CD8-positive, alpha-beta memory T cell (primary cell): ENCODE measurements at places on chromosomes 11 and 22.

DNA sequence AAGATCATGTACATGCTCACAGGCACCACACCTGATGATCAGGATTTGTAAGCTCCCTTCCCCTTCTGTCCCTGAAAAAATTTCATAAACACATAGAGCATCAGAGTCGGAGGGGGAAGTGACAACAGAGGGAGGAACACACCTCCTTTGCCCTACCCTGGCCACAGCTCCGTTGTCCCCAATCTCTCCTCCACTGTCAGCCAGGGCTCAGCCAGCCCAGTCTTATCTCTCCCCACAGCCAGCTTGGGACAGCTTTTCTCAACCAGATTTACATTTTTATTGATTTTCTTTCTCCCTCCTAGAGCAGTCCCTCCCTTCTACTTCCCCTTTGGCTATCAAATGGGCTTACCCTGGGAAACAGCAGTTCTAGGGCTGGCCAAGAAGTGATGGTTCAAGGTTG, 32.1 kb upstream of the TPBGL start:
- no peak overlapping the region for H3K4me3 ChIP-seq
- H3K36me3 ChIP-seq: no peaks in the 10 kb centered on the region
- DNase-seq: no peak
- no peaks in the 10 kb centered on the region for H3K4me1 ChIP-seq

- H3K4me3 ChIP-seq: no peak overlapping the region
- H3K27ac ChIP-seq: no peak overlapping the region
- H3K36me3 ChIP-seq: no peaks in the 10 kb centered on the region
- no peaks in the 10 kb centered on the region for H3K27me3 ChIP-seq
- H3K4me1 ChIP-seq: no peaks in the 10 kb centered on the region
- DNase-seq: no peak
These were observed 9.1 kb downstream of the P2RY6 start for GRCh38 chr11:73281201-73281741.

GRCh38 chr22:28841111-28841510, 40.7 kb upstream of the XBP1 start:
- H3K4me3 ChIP-seq: no peak overlapping the region
- DNase-seq: no peak
- H3K36me3 ChIP-seq: no peaks in the 10 kb centered on the region
- H3K27ac ChIP-seq: no peak overlapping the region

GRCh38 chr22:39558254-39558727, 12.3 kb upstream of the CACNA1I start:
- H3K4me1 ChIP-seq: no peaks in the 10 kb centered on the region
- no peak overlapping the region for H3K4me3 ChIP-seq
- H3K27ac ChIP-seq: no peak overlapping the region
- H3K27me3 ChIP-seq: peaks cover 29% of the 10 kb centered on the region

GRCh38 chr11:73158356-73159051, 16.4 kb upstream of the FCHSD2 start:
- H3K27ac ChIP-seq: no peak overlapping the region
- H3K36me3 ChIP-seq: no peaks in the 10 kb centered on the region
- DNase-seq: no peak
- no peak overlapping the region for H3K4me3 ChIP-seq
- peaks cover 34% of the 10 kb centered on the region for H3K4me1 ChIP-seq

GRCh38 chr11:10885703-10886363, 28.0 kb upstream of the ZBED5 start:
- no peak for DNase-seq
- no peaks in the 10 kb centered on the region for H3K36me3 ChIP-seq
- H3K27me3 ChIP-seq: no peaks in the 10 kb centered on the region
- no peak overlapping the region for H3K27ac ChIP-seq
- H3K4me3 ChIP-seq: no peak overlapping the region

- DNase-seq: no peak
- no peaks in the 10 kb centered on the region for H3K4me1 ChIP-seq
- H3K27me3 ChIP-seq: no peaks in the 10 kb centered on the region
- no peak overlapping the region for H3K4me3 ChIP-seq
These were observed 10.1 kb downstream of the SLC5A4 start for GRCh38 chr22:32245042-32245441.

DNA sequence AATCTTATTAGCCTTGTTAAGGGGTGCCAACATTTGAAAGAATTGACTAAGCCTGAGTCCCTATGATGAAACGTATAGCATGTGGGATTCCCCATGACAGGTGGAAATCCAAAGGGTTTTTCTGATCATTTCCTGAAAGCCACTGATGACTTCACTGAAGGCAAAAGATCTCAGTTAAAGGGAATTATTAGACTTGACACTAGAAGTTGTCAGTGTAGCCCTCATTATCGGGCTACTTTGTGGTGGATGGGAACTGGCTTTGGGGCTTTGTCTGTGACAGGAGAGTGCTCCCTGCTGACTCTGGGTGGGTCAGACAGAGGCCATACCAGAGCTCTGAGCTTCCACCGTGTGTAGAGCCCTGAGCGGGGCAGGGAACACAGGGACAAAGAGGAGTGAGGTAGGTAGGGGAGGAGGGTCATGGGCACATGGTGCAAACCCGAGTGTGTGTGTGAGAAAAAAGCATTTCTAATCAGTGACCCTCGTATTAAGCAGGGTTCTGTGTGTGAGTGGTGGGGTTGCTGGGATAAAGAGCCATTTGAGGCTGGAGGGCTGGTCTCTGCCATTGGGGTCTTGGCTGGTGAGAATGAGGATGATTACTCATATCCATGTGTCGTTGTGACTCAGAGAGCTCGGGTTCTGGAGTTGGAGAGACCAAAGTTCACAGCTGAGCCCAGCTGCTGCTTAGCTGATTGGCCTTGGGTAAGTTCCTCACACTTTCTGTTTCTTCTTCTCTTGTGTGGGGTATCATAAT, 101.1 kb downstream of the GRIK4 start:
- H3K4me1 ChIP-seq: no peaks in the 10 kb centered on the region
- H3K36me3 ChIP-seq: no peaks in the 10 kb centered on the region
- H3K4me3 ChIP-seq: no peak overlapping the region
- H3K27ac ChIP-seq: no peak overlapping the region

GRCh38 chr11:10715571-10715970, 22.0 kb upstream of the IRAG1 start:
- H3K36me3 ChIP-seq: no peaks in the 10 kb centered on the region
- H3K4me3 ChIP-seq: no peak overlapping the region
- DNase-seq: no peak
- no peaks in the 10 kb centered on the region for H3K4me1 ChIP-seq
- no peaks in the 10 kb centered on the region for H3K27me3 ChIP-seq

DNA sequence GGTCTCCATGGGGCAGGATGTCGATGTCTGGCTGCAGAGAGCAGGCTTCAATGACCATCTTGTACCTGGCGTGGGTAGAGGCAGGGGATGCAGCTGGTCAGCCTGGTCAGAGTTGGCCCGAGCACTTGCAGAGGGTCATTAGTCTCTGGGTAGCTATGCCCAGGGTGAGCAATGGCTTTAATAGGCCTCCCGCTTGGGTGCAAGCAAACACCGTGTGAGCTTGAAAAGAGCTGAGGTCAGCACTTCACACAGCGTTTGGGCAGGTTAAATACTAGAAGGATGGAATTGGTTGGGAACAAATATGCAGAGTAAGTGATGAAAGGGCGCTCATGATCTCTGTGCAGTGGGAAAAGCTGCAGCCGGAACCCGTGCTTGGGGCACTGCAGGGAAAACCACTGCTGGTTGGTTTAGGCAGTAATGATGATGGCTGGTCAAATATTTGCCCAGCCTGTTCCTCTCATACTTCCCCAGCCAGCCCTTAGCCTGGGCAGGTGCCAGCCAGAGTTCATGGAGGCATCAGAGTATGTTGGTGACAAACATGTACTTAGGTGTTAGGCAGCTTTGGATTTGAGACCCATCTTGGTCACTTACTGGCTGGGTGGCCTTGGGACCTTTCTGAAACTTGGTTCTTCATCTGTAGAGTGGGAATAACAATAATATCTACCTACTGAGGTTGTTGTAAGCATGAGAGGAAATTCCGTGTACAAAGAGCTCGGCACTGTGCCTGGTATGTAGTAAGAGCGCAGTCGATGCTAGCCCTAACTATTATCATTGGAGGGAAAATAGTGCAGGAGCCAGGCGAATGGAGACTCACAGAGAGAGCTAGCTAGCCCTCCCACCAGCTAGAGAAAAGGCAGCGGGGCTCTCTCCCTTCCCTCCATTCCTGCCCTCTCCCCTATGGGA, 25.2 kb upstream of the KCNJ11 start:
- no peaks in the 10 kb centered on the region for H3K36me3 ChIP-seq
- no peak overlapping the region for H3K4me3 ChIP-seq
- no peaks in the 10 kb centered on the region for H3K27me3 ChIP-seq
- DNase-seq: no peak
- no peaks in the 10 kb centered on the region for H3K4me1 ChIP-seq

DNA sequence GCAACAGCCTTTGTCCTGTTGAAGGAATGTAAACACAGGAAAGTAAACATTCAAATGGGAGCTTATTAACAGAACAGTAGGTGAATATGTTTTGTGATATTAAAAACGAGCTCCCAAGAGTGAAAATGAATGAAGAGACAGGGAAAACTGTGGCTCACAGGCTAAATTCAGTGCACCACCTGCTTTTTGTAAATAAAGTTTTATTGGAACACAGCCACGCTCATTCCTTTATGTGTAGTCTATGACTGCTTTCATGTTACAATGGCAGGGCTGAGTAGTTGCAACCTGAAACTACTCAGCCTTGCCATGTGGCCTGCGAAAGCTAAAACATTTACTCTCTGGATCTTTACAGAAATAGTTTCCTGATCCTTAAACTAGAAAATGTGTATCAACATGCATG, 136.9 kb downstream of the MYO18B start:
- no peaks in the 10 kb centered on the region for H3K4me1 ChIP-seq
- H3K27ac ChIP-seq: no peak overlapping the region
- H3K36me3 ChIP-seq: no peaks in the 10 kb centered on the region
- H3K4me3 ChIP-seq: no peak overlapping the region
